ENCODE measurements at places on chromosomes 5 and 9. TPM values are rescaled to one million over a fixed set of nuclear protein-coding genes. Genes with fewer than 3 reads are reported as not detected.

DNA sequence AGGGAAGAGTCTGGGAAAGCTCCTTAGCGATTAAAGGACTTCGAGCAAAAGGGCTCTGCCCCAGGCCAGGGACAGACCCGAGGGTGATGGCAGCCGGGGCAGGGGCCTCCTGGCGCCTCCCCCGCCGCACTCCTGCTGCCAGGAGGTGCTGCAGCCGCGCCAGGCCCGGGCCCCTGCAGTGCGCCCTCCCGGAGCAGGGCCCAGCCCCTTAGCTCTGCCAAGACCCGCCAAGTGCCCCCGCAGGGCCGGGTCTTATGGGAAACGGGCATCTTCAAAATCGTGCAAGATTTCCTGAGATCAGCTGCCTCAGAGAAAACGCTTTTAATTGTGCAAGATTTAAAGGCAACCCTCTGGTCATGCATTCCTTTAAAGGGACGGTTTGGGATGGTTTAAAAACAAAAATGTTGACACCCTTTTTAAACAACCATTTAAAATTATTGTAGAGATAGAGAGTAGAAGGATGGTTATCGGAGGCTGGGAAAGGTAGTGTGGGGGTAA, 52.4 kb downstream of the CDC14B start:
- no peaks in the 10 kb centered on the region for H3K27me3 ChIP-seq
- H3K4me1 ChIP-seq = no peaks in the 10 kb centered on the region
- peak overlapping the region; percentile 81 for H3K4me3 ChIP-seq
- DNase-seq = no peak
- no peaks in the 10 kb centered on the region for H3K36me3 ChIP-seq
- H3K27ac ChIP-seq = peak overlapping the region; percentile 88

DNA sequence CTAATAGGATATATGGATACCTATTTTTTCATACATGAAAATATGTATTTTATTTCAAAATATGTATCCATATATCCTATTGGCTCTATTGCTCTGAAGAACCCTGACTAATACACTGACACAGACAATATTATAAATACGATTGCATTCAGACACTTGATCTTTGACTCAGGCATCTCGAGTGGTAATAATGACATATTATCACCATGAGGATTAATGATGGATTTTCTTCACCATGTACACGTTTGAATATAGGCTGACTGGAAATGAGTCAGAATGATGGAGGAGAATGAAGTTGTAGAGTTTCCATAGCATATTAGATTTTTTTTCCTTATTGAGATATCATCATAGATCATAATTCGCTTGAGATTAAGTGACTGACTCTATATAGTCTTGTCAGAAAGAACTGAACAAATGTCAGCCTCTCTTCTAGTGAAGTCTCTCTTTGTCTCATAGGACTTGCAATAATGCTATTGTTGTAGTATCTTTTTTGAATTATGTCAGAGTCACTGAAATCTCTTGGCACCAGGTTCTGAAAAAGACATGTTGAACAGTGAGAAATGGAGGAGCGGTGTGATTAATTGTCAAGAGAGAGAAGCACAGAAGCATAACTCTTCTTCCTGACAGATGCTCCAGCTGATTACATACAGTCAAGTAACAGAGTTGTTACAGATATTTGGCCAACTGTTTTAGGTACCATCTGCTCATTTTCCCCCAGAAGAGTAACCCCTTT, 41.4 kb upstream of the SLCO6A1 start:
- no peak overlapping the region for H3K27ac ChIP-seq
- no peaks in the 10 kb centered on the region for H3K4me1 ChIP-seq
- H3K4me3 ChIP-seq = no peak overlapping the region
- DNase-seq = no peak
- no peaks in the 10 kb centered on the region for H3K27me3 ChIP-seq

- H3K36me3 ChIP-seq = peaks cover 5% of the 10 kb centered on the region
- peak; percentile 92 for DNase-seq
- H3K27ac ChIP-seq = peak overlapping the region; percentile 70
- H3K4me3 ChIP-seq = no peak overlapping the region
- peaks cover 71% of the 10 kb centered on the region for H3K4me1 ChIP-seq
Measured at GRCh38 chr9:134403682-134404301, 77.5 kb downstream of the RXRA start.

- H3K27me3 ChIP-seq = no peaks in the 10 kb centered on the region
- peak; percentile 83 for DNase-seq
- no peak overlapping the region for H3K4me3 ChIP-seq
- H3K36me3 ChIP-seq = peaks cover 37% of the 10 kb centered on the region
- peaks cover 65% of the 10 kb centered on the region for H3K4me1 ChIP-seq
Measured at GRCh38 chr9:128911529-128912035, 9.2 kb upstream of the PHYHD1 start.

- peak overlapping the region; percentile 78 for H3K4me3 ChIP-seq
- peaks cover 20% of the 10 kb centered on the region for H3K4me1 ChIP-seq
Measured at GRCh38 chr5:138339091-138339456, 1.0 kb downstream of the FAM53C start.

- H3K36me3 ChIP-seq = no peaks in the 10 kb centered on the region
- H3K27me3 ChIP-seq = no peaks in the 10 kb centered on the region
- no peak overlapping the region for H3K27ac ChIP-seq
Measured at GRCh38 chr5:166499447-166500240, 1791.8 kb upstream of the WWC1 start.

GRCh38 chr5:151196556-151197290, 27.2 kb downstream of the CCDC69 start:
- peaks cover 32% of the 10 kb centered on the region for H3K36me3 ChIP-seq
- H3K4me1 ChIP-seq = no peaks in the 10 kb centered on the region
- peak; percentile 17 for DNase-seq
- no peak overlapping the region for H3K4me3 ChIP-seq
- peak overlapping the region; percentile 48 for H3K27ac ChIP-seq

- H3K27me3 ChIP-seq = no peaks in the 10 kb centered on the region
- no peak for DNase-seq
- H3K4me3 ChIP-seq = no peak overlapping the region
- H3K27ac ChIP-seq = no peak overlapping the region
- H3K4me1 ChIP-seq = no peaks in the 10 kb centered on the region
- H3K36me3 ChIP-seq = no peaks in the 10 kb centered on the region
Measured at GRCh38 chr5:124059200-124059599, 547.2 kb downstream of the CSNK1G3 start.

DNA sequence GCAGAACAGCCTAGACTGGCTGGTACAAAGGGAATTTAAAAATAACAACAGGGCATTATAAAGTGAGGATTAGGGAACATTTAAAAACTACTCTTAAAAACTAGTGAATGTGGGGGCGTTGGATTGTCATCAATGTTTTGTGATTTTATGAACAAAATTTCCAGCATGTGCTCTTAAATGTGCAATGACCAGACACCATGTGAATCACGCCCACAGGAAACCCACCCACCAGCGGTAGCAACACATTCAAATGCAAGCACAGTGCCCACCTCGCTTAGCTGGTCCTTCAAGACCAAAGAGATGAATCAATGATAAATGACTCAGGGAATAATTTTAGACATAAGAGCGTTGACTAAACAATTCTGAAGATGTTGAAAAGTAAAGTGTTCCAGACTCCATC, 40.9 kb downstream of the S1PR3 start:
- H3K36me3 ChIP-seq = no peaks in the 10 kb centered on the region
- H3K4me1 ChIP-seq = no peaks in the 10 kb centered on the region
- H3K27me3 ChIP-seq = no peaks in the 10 kb centered on the region
- H3K4me3 ChIP-seq = no peak overlapping the region

DNA sequence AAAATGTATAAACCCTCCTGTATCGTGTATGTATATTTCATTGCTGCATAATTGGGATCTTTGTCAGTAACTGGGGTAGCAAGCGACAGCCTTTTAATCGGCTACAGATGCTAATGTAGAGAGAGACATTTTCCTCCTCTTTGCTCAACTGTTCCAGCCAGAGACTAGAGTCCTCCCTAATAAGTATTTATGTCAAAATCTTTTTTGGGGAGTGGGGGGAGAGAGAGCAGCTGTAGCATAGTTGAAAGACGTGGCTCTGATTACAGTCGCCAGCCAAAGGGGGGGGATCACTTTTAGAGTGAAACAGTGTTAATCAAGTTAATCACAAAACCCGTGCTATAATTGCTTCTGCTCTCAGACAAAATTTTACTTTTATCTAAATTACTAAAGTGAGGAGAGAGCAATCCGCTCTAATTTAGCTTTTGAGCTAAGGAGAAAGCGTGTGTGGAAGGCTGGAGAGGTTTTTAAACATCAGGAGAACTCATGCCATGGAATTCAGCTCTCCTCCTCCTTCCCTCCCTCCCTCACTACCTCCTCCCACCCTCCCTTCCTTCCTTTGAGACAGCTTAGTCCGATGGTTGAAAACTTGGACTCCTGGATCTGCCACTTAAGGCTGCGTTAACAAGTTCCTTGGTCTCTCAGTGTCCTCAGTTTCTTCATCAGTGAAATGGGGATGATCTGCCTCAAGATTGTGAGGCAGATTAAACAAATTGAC, 87.3 kb upstream of the ZNF618 start:
- no peaks in the 10 kb centered on the region for H3K27me3 ChIP-seq
- H3K4me1 ChIP-seq = no peaks in the 10 kb centered on the region
- no peak overlapping the region for H3K4me3 ChIP-seq
- DNase-seq = no peak
- no peak overlapping the region for H3K27ac ChIP-seq
- no peaks in the 10 kb centered on the region for H3K36me3 ChIP-seq

DNA sequence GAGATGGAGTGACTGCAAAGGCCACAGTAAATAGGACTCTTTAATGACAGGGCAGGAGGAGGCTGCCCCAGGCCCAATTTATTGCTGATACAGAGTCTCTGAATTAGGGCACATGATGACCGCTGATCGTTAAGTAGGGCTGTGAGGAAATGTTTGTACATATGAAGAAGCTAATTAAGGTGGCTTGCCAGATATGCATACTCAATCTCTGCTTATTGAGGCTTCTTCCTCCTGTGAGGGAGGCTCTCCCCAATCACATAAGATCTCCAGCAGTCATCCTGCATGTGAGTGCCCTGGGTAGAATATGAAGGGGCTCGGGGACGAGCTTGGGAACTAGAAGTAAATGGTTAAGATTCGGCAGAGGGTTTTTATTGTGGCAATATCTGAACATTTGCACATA, 8.2 kb upstream of the CD180 start:
- DNase-seq = no peak
- no peak overlapping the region for H3K27ac ChIP-seq
- H3K36me3 ChIP-seq = no peaks in the 10 kb centered on the region
- no peaks in the 10 kb centered on the region for H3K27me3 ChIP-seq
- peaks cover 6% of the 10 kb centered on the region for H3K4me1 ChIP-seq

DNA sequence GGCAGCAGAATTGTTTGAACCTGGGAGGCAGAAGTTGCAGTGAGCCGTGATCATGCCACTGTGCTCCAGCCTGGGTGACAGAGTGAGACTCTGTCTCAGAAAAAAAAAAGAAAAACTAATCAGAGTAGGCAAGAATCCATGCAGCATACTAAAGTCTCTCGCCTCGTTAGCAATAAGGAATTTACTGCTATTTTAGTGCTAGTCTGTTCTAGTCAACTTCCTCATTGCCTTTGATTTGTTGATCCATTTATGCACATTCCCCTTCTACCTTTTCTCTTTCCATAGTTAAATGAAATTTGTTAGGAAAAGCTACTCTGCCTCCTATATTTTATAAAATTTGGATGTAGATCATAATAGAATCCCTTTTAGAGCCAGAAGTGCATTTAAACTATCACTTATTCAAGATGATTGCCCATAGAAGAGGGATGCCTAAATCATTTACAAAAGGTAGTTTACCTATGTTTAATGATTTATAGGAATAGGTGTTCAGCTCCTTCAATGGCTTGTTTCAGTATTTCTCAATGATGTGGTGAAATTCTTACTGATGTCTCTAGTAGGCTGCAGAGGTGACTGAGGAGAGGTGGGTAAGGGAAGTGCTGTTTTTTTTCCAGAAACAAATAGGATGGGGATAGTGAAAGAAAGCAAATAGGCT, 1.9 kb downstream of the LRRC19 start:
- H3K27ac ChIP-seq = no peak overlapping the region
- H3K36me3 ChIP-seq = no peaks in the 10 kb centered on the region
- no peaks in the 10 kb centered on the region for H3K4me1 ChIP-seq
- H3K4me3 ChIP-seq = no peak overlapping the region
- no peak for DNase-seq
- no peaks in the 10 kb centered on the region for H3K27me3 ChIP-seq

DNA sequence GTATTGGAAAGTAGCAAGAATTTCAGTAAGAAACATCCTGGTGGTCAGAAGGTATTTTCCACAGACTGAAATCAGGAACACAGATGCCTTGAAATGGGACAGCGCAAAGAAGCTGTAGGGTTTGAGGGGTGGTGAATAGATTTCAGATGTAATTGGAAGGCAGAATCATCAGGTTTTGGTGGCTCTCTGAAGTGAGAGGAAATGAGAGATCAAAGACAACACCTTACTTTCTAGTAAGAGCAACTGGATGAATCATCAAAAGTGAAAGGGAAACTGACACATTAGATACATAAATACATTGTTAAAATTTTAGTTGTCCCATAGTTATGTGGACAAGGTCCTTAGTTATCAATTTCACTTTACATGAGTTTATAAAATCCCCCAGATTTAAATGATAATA, 188.2 kb upstream of the SLC27A6 start:
- no peaks in the 10 kb centered on the region for H3K27me3 ChIP-seq
- no peak for DNase-seq
- H3K4me3 ChIP-seq = no peak overlapping the region
- H3K4me1 ChIP-seq = no peaks in the 10 kb centered on the region
- H3K27ac ChIP-seq = no peak overlapping the region

Gene TAF11L10
- not detected for polyA plus RNA-seq

Gene MARCOL
- not detected for polyA plus RNA-seq

Data from sigmoid colon (tissue), 7 donors.